ENCODE measurements at places on chromosomes 2 and 18. TPM values are rescaled to one million over a fixed set of nuclear protein-coding genes. Genes with fewer than 3 reads are reported as not detected.

DNA sequence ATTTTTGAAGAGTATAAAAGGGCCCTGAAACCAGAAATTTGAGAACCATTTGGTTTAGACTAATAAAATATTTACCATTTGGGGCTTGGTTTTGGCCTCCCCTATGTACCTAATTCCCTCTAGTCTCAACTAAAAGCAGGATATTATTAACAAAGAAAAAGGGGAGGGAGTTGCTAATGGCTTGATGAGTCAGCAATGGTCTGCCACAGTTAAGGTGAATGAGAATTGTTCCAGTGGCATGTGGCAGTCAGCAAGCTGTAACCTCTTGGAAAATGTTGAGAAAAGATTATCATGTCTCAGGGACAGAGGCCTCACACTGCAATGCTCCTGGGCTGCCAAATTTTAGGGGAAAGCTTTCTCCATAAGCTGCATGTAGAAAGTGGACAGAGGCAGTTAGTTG, 20.1 kb upstream of the SLC39A10 start:
- DNase-seq = no peak

GRCh38 chr2:132430895-132431294, 14.3 kb downstream of the GPR39 start:
- DNase-seq = no peak

GRCh38 chr2:217314021-217314460, 454.2 kb upstream of the TNP1 start:
- no peak for DNase-seq

- peak; percentile 40 for DNase-seq
Measured at GRCh38 chr2:30366199-30366691, 80.8 kb upstream of the LCLAT1 start.

The TMEM200C gene
- polyA plus RNA-seq = not detected

DNA sequence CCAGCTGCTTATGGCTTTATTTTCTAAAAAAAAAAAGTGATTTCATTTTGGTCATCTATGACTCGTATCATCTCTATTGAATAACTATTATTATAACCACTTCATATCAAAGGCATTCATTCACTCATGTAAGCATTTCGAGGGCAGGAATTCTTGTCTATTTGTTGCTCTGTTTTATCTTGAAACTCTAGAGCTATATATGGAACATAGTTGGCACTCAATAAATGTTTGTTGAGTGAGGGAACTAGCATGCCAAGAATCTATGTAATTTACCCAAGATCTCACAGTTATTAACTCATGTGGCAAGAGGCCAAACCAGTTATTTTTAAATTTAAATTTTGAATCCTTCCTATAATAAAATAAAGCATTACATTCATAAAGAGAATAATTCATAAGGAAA, 470.1 kb downstream of the TMX3 start:
- DNase-seq = no peak

All from naive thymus-derived CD8-positive, alpha-beta T cell (primary cell).